ENCODE measurements at places on chromosomes 1 and 21. TPM values are rescaled to one million over a fixed set of nuclear protein-coding genes. Genes with fewer than 3 reads are reported as not detected.

GRCh38 chr1:26862781-26863684 lies at the start of gene SFN:
Gene SFN (plus strand): TSS chr1:26863149. CDS start chr1:26863213, 64 bp downstream.
- DNase-seq, result peak; percentile 90
- H3K4me3 ChIP-seq, result peak within 1 kb of the TSS; percentile 85
- H3K4me1 ChIP-seq, result peaks cover 67% of the 10 kb centered on the region
- no peaks in the 10 kb centered on the region for H3K27me3 ChIP-seq
- H3K36me3 ChIP-seq, result no peaks in the 10 kb centered on the region

DNA sequence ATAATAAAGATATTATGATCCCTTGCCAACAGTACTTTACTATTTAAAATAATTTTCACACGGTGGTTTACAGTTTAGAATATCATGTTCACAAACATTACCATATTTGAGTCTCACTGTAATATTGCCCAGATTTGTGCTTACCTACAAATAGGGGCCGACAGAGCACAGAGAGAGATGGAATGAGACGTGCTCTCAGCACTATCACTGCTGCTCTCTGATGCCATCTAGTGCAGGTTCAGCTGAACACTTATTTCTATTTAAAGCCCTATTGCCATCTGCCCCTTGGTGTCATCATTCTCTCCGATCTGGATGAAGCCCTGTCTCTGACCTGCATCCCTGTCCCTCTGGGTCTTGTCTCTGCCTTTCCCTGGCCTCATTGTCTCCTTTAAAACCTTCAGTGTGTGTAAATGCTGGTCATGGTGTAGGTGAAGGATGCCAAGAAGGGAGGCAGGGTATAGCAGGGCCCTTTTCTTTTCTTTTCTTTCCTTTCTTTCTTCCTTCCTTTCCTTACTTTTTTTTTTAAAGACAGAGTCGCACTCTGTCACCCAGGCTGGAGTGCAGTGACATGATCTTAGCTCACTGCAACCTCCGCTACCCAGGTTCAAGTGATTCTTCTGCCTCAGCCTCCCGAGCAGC lies 6.9 kb upstream of the GPATCH4 start:
- no peak overlapping the region for H3K27ac ChIP-seq
- peak; percentile 62 for DNase-seq
- peaks cover 18% of the 10 kb centered on the region for H3K4me1 ChIP-seq
- no peak overlapping the region for H3K4me3 ChIP-seq
- no peaks in the 10 kb centered on the region for H3K36me3 ChIP-seq
- peaks cover 16% of the 10 kb centered on the region for H3K27me3 ChIP-seq

- H3K27me3 ChIP-seq, result no peaks in the 10 kb centered on the region
- no peaks in the 10 kb centered on the region for H3K36me3 ChIP-seq
- no peak overlapping the region for H3K4me3 ChIP-seq
- no peaks in the 10 kb centered on the region for H3K4me1 ChIP-seq
- peak; percentile 38 for DNase-seq
- H3K27ac ChIP-seq, result no peak overlapping the region
Observed at GRCh38 chr21:35911412-35912191, 148.7 kb downstream of the SETD4 start.

- H3K27me3 ChIP-seq, result no peaks in the 10 kb centered on the region
- no peak overlapping the region for H3K27ac ChIP-seq
- H3K36me3 ChIP-seq, result no peaks in the 10 kb centered on the region
- no peak overlapping the region for H3K4me3 ChIP-seq
- no peak for DNase-seq
Observed at GRCh38 chr1:83836543-83836942, 162.4 kb downstream of the TTLL7 start.

The TCHHL1 gene
- not detected for total RNA-seq

DNA sequence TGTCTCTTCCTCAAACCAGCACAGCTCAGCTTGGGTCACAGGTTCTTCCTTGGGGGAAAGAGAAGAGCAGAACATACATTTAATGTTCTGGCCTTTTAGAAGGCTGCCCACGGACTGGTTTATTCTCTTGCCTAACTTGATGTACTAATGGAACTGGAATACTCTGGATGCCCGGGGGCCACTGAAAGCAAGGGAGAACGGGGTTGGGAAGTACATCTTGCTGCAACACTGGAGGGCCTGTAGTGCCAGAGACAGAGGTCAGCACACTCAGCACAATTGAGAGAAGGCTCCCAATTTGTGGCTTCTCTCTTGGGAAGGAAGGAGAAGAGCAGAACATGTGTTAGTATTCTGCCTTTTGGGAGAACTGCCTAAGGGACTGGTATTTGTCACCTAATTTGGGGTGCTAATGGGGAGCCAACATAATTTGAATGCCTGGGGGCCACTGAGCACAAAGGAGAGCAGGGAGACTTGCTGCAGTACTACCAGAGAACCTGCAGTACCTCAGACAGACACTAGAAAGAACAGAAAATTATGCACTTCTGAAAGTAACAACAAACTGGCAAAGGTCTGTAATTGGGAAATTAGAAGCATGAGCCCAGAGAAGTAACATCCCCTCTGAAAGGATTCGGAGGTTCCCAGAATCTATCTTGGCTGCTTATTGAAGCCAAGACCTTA lies 14.1 kb downstream of the ZNF691 start:
- no peak overlapping the region for H3K27ac ChIP-seq
- no peaks in the 10 kb centered on the region for H3K4me1 ChIP-seq
- no peak for DNase-seq
- no peaks in the 10 kb centered on the region for H3K27me3 ChIP-seq
- no peaks in the 10 kb centered on the region for H3K36me3 ChIP-seq

- no peaks in the 10 kb centered on the region for H3K36me3 ChIP-seq
- no peak overlapping the region for H3K27ac ChIP-seq
- no peak for DNase-seq
- no peak overlapping the region for H3K4me3 ChIP-seq
- H3K4me1 ChIP-seq, result no peaks in the 10 kb centered on the region
Observed at GRCh38 chr1:117312453-117313138, 54.7 kb upstream of the MAN1A2 start.

The ADGRL2 gene
- total RNA-seq, result 25.3 TPM

The LIPI gene
- not detected for total RNA-seq

DNA sequence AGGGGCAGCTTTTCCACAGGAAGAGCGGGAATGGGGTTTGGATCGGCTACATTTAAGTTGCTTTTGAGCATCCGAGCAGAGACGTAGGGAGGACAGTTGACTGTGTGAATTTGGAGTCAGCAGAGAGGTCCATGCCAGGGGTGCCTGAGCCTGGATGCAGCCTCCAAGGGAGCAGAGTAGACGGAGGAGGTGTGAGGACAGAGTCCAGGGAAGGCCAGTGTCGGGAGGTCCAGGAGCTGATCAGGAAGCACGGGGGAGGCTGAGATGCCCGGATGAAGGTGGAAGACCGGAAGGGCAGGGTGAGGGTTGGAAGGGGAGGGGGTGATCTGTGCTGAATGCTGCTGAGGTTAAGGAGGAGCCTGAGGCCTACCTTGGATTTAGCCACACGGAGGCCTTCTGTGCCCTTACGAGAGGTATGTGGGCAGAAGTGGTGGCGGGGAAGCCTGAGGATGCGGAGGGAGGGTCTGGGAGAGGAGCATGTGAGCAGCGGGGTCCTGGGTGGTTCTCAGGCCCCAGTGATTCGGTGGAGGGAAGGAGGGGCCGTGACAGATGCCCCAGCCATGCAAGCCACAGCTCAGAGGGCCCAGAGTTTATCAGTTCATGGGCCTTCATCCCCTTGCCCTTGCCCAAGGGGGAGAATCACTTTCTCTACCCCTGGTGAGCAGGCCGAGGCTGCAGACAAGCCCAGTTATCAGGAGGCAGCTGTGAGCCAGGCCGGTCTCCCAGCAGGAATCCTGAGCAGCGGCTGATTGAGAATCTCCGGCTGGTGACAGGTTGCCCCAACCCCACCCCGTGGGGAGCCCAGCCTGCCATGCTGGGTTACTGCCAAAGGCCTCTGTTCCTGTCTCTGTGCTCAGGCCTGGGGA lies 54.0 kb upstream of the ACTL8 start:
- H3K27ac ChIP-seq, result no peak overlapping the region
- DNase-seq, result no peak
- no peaks in the 10 kb centered on the region for H3K36me3 ChIP-seq
- H3K27me3 ChIP-seq, result no peaks in the 10 kb centered on the region
- H3K4me1 ChIP-seq, result no peaks in the 10 kb centered on the region
- no peak overlapping the region for H3K4me3 ChIP-seq

DNA sequence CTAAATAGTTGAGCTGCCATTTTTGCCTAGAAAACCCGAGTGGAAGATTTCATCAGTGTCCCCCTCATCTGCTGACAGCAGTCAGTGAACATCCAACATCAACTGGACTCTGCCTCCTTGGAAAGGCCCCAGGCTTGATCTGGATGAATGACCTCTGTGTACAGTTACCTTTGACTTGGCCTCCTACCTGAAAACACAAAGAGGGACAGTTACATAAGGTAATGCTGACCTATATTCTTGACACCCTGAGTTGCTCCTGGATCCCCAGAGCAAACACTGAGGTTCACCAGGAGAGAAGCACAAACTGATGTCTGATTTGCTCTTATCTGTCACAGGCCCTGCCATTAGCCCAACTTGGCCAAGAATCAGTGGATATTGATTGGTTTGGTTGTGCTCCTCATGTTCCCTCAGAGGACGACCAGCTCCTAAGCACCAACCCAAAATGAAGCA lies 138.9 kb downstream of the PROX1 start:
- peaks cover 20% of the 10 kb centered on the region for H3K4me1 ChIP-seq
- H3K27ac ChIP-seq, result no peak overlapping the region
- no peak overlapping the region for H3K4me3 ChIP-seq
- H3K36me3 ChIP-seq, result no peaks in the 10 kb centered on the region
- H3K27me3 ChIP-seq, result no peaks in the 10 kb centered on the region

The HAO2 gene
- not detected for total RNA-seq

DNA sequence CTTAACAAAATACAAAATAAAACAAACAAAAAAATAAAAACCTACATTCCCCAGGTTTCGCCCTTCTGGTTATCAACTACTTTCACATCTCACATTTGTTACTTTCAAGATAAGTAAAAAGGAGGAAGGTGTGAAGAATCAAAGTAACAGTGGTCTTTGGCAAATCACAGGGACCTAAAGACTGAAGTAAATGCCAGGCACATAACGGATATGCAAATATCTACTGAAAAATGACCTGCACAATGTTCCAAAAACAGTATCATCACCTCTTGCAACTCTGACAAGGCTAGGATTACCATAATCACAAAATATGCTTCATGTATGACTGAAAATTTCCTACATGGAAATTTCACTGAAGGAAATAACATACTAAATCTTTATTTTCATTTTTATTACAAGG lies 29.3 kb downstream of the COP1 start:
- H3K27me3 ChIP-seq, result no peaks in the 10 kb centered on the region
- 0 out of 2 replicates have a peak, but pooled peaks cover 14% of the 10 kb centered on the region for H3K36me3 ChIP-seq
- H3K27ac ChIP-seq, result 0 out of 2 replicates have a peak overlapping the region, but pooled peaks have one; percentile 24
- H3K4me1 ChIP-seq, result no peaks in the 10 kb centered on the region
- H3K4me3 ChIP-seq, result no peak overlapping the region

The KCNQ4 gene
- 0.81 TPM for total RNA-seq

DNA sequence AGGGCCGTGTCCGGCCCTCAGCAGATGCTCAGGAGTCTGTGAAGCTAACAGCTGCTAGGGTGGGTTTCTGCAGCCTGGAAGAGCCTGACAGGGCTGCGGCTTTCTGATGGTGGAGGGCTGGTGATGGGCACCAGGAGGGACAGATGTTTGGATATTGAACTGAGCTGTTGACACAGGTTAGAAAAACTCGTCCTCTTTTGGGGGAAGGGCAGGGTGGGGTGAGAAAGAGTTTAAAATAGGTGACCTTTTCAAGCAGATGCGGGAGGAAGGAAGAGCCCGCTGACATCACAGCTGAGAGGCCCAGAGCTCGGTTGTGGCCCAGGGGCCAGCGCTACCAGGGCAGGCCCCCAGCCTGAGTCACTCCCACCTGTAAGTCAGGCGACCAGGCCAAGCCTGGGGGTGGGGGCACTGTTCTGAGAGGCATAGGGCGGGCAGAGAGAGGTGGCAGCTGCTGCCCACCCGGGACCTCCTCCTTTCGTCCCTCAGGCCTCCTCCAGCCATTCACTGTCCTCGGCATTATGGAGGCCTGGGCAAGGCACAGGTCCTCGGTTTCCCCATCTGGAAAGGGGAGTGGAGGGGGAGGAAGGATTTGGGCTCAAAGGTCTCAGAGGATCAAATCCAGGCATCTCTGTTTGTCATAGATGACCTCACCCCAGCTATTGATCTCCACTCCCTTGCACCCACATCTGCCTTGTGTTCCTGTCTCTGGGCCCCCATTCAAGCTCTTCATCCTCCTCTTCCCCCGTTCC lies 32.3 kb upstream of the ID3 start:
- no peaks in the 10 kb centered on the region for H3K27me3 ChIP-seq
- peak overlapping the region; percentile 93 for H3K27ac ChIP-seq
- DNase-seq, result no peak
- no peak overlapping the region for H3K4me3 ChIP-seq

The F13B gene
- total RNA-seq, result not detected

GRCh38 chr1:26854906-26855305 lies 8.0 kb upstream of the SFN start:
- H3K27ac ChIP-seq, result peak overlapping the region; percentile 88
- H3K36me3 ChIP-seq, result 0 out of 2 replicates have a peak, but pooled peaks cover 3% of the 10 kb centered on the region
- H3K4me3 ChIP-seq, result no peak overlapping the region
- peaks cover 66% of the 10 kb centered on the region for H3K4me1 ChIP-seq
- no peaks in the 10 kb centered on the region for H3K27me3 ChIP-seq

Measured in PC-9 (cell line).